ENCODE measurements at places on chromosomes 4 and X. TPM values are rescaled to one million over a fixed set of nuclear protein-coding genes. Genes with fewer than 3 reads are reported as not detected.

The PRDM5 gene
- total RNA-seq, result 4.0 TPM

DNA sequence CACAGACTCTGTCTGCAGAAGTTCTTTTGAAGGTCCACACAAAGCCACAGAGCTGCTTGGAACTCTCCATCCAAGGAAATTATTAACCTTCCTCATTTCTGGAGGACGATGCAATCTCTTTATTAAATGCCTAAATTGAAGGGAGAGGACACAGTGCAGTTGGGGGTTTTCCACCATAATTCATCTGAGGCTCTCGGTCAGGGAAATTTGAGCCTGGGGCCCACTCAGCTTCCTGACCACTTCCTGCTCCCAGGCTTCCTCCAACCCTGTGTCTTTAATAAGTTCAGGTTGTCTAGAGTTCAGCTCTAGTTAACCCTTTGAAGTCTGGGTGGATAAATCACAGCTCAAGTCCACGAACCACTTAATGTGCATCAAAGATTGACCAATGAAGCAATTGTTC, 58.5 kb downstream of the PRPS1 start:
- H3K27me3 ChIP-seq, result no peaks in the 10 kb centered on the region
- H3K36me3 ChIP-seq, result no peaks in the 10 kb centered on the region
- DNase-seq, result no peak
- H3K4me1 ChIP-seq, result peaks cover 2% of the 10 kb centered on the region
- no peak overlapping the region for H3K27ac ChIP-seq
- H3K4me3 ChIP-seq, result no peak overlapping the region

DNA sequence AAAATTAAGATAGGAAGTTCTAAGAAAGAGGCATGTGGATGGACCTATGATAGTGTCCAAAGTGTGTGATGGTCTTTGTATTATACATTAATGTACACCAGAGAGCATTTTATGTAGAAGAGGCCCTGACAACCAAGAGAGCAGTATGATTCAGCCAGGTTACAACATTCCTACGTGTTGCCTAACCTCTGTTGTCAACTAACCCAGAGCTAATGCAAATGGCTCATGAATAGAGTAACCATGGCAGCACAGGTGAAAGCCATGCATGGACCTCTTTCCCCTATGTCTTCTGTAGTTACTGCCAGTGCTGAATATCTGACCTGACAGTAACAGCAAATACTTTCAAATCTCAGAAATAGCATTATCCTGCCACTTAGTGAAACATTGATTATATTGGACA, 255.6 kb downstream of the NDST4 start:
- H3K27ac ChIP-seq, result no peak overlapping the region
- no peaks in the 10 kb centered on the region for H3K4me1 ChIP-seq
- no peaks in the 10 kb centered on the region for H3K36me3 ChIP-seq
- H3K27me3 ChIP-seq, result no peaks in the 10 kb centered on the region
- no peak overlapping the region for H3K4me3 ChIP-seq

GRCh38 chr4:61753739-61754138, 553.6 kb downstream of the ADGRL3 start:
- no peak for DNase-seq
- H3K4me1 ChIP-seq, result no peaks in the 10 kb centered on the region
- H3K4me3 ChIP-seq, result no peak overlapping the region
- no peaks in the 10 kb centered on the region for H3K36me3 ChIP-seq
- no peak overlapping the region for H3K27ac ChIP-seq

DNA sequence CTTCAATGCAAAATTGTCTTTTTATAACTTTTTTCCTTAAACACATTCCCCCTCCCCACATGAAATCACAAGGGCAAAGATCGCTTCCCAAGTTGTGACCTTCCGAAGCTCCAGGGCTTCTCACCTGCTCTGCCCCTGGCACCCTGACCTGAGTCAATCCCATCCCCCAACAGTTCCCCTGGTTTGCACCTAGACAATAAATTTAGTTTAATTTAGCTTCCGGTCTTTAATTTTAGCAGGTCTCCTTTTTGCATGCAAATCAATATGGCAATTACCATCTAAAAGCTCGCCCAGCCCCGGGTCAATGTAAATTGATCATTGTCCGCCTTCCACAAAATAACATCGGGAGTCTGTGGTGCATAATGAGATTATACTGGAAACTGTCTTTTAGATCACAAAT, 6.8 kb downstream of the BCOR start:
- no peak overlapping the region for H3K27ac ChIP-seq
- H3K27me3 ChIP-seq, result no peaks in the 10 kb centered on the region
- DNase-seq, result no peak
- no peak overlapping the region for H3K4me3 ChIP-seq
- H3K36me3 ChIP-seq, result no peaks in the 10 kb centered on the region
- peaks cover 22% of the 10 kb centered on the region for H3K4me1 ChIP-seq

DNA sequence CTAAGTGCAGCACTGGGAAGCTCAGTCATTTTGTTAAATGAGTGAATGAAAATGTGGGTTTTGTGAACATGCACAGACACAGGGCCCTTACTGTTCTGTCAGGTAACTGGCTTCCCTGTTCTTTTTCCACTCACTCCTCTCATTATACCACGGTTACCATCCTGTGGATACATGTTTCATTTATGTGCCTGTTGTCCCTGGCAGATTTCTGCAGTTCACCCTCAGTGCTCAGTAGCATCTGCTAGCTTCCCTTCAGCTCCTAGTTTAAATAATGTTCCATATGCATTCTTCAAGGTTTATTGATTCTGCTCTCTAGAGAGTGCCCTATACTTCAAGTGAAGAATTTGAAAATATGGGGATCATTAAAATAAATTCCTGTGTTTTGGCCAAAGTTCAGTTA, 1634.3 kb upstream of the ADGRL3 start:
- no peaks in the 10 kb centered on the region for H3K4me1 ChIP-seq
- no peaks in the 10 kb centered on the region for H3K27me3 ChIP-seq
- H3K36me3 ChIP-seq, result no peaks in the 10 kb centered on the region
- no peak overlapping the region for H3K27ac ChIP-seq
- no peak overlapping the region for H3K4me3 ChIP-seq

DNA sequence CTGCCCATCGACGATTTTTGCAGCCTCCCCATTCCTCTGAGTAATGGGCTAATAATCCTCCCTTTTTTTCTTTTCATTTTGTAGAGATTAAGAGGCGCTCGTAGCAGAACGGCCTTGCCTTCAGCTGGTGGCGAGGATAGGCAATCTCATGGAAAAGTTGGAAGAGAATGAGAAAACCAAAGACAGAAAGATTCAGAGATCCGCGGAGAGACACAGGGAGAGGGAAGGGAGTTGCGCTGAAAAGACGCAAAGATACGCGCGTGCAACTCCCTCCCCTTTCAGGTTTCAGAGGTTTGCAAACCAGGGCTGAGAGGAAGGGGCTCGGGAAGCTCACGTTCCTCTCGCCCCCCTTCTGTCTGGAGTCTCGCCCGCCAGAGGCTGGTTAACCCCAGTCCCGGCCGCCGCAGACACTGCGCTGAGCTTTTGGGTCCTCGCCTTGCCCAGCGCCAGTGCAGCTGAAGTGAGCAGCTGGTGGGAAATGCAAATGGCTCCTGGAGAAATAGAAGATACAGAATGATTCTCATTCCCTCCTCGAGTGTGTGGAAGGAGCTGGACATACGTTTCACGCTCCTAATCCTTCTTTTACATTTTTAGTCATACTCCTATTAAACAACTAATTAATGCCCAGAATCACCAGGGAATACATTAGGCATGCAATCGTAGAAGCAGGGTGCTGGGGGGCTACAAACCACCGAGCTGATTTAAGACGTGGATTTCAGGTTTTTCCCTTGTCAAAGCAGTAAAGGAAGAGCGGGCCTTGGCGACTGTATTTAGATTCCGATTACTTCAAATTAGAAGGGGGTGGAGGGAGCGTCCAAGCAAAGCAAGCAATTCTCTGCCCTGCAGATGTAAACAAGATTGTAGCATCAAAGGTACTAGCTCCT, 16.6 kb upstream of the PITX2 start:
- H3K4me1 ChIP-seq, result peaks cover 2% of the 10 kb centered on the region
- DNase-seq, result no peak
- H3K36me3 ChIP-seq, result no peaks in the 10 kb centered on the region
- no peak overlapping the region for H3K27ac ChIP-seq
- H3K27me3 ChIP-seq, result peaks cover 6% of the 10 kb centered on the region

DNA sequence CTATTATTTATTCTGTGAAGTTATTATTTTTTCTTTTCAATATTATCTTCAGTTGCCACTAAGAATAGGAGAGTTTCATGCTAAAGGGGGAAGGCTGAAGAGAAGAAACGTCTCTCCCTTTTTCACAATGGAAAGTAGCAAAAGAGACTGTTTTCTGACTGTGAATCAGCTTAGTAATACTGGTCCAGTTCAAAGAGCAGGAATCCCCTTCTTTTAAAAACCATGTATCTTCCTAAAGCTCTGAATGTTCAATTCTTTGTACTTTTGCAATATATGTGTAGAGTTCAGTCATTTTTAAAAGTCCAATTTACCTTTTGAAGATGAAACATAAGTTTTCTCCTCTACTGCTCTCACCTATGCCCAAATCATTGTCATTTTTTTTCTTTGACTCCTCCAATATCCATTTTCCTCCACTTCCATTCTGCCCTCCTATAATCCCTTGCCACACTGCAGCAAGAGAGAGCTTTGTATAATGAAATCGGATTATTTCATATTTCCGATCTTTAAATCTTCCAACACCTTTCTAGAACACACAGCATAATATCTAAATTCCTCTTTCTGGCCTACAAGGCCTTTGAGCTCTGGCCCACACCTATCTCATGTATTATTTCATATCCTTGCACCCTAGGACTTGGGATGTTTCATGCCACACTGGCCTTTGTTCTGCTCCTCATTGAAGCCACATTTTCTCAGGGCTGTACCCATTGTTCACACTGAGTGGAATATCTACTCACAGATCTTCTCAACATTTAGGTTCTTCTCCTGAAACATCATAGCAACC, 195.3 kb downstream of the CAMK2D start:
- no peak for DNase-seq
- no peaks in the 10 kb centered on the region for H3K4me1 ChIP-seq
- no peaks in the 10 kb centered on the region for H3K27me3 ChIP-seq
- H3K4me3 ChIP-seq, result no peak overlapping the region
- H3K27ac ChIP-seq, result no peak overlapping the region

DNA sequence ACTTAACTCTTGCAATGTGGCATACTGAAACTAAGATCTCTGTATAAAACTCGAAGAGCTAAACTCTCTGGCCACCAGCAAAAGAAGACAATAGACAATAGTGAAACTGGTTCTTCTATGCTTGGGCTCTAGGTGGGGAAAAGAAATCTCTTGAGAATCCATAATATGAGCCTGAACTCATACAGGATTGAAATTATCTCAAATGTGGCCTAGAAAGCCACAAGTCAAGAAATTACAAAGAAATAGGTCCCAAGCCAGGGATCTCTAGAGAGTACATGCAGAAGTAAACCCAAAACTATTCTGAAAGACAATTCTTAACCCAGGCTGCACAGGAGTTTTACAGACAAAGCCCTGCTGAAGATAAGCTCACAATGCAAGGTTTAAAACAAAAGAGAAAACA, 127.4 kb downstream of the ANAPC10 start:
- H3K27me3 ChIP-seq, result no peaks in the 10 kb centered on the region
- H3K27ac ChIP-seq, result no peak overlapping the region
- H3K4me3 ChIP-seq, result no peak overlapping the region

DNA sequence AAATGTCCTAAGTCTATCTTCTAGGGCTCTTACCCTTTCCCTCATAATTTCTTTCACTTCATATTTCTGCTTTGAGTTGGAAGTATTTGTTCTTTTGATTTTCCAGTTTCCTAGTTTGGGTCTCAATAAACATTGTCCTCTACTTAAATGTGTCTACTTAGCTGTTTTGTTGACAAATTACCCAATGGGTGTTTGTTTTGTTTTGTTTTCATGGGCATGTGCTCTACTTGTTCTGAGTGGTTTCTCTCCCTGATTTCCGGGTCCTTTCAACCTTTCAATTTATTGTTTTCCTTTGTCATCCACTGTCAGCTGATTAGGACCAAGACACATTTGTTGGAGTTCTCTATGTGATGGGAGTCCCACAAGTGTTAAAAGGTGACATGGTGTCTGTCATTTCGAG, 1181.4 kb downstream of the RPA4 start:
- no peaks in the 10 kb centered on the region for H3K4me1 ChIP-seq
- DNase-seq, result no peak
- H3K27me3 ChIP-seq, result no peaks in the 10 kb centered on the region
- H3K36me3 ChIP-seq, result no peaks in the 10 kb centered on the region

DNA sequence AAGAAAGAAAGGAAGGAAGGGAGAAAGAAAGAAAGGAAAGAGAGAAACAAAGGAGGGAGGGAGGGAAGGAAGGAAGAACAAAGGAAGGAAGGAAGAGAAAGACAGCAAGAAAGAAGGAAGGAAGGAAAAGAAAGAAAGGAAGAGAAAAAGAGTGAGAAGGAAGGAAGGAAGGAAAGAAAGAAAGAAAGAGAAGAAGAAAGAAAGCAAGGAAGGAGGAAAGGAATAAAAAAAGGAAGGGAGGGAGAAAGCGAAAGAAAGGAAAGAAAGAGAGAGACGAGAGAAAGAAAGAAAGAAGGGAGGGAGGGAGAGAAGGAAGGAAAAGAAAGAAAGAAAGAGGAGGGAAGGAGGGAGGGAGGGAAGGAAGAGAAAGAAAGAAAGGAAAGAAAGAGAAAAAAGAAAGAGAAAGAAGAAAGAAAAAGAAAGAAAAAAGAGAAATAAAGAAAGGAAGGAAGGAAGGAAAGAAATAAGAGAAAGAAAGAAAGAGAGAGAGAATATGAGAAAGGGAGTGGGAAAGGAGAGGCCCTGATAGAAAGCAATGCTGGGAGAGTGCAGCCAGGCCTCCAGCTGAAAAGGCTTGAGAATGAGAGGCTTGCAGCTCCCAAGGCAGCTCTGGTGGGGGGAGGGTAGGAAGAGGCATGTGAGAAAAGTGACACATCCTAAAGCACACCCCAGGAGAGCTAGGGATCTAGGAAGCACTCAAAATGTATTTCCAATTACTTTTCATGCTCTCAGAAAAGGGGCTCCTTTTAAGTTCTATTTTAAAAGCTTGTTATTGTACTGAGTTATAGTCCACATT, 134.0 kb upstream of the ZIC3 start:
- DNase-seq, result no peak
- H3K4me1 ChIP-seq, result peaks cover 16% of the 10 kb centered on the region
- no peak overlapping the region for H3K4me3 ChIP-seq
- no peak overlapping the region for H3K27ac ChIP-seq
